ENCODE measurements at places on chromosomes 6 and 20.

DNA sequence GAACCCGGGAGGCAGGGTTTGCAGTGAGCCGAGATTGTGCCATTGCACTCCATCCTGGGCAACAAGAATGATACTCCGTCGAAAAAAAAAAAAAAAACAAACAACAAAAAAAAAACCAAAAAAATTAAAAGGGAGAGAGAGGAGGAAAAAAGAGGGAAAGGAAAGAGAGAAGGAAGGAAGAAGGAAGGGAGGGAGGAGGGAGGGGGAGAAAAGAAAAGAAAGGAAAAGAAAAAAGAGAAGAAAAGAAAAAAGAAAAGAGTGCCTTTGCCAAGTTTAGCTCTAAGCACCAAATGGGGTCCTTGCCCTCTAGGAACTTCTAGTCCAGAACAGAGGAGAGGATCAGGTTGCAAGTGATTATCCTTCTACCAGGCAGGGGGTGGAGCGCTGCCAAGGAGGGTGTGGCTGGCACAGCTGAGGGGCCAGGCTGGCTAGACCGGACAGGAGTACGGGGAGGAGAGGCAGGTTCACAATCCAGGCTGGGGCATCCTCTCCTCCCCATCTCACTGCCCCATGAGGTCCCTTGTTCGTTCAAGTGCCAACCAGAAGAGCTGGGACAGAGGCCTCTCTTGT, 19.1 kb downstream of the GNAS start:
- ATAC-seq = no peak

DNA sequence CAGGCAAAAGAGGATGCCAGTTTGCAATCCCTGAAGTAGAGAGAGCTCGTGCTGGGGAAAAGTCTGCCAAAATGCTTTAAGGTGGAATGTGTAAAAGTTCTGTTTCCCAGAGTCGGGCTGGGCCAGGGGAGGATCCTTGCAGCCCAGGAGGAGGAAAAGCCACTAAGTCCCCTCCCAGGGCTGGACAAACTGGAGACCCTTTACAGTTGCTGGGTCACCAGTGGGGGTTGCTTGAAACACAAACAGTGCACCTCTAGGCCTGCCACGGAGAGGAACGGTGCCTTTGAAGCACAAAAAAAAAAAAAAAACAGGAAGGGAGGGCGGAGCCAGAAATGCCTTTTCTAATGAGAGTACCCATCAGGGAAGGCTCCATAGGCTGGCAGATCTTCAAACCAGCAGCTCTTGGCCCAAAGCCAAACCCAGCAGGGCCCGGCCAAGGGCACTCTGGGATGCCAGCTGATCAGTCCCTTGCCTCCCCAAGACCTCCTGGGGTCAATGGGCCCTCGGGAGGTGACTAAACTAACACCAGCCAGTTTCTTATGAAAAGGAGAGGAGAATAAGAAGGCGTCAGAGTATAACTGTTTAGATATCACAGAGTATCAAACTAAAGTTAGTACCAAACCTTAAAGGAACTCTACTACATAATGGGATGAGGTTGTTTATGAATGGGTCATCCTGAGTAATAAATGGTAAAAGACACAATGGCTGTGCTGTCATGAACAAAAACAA, 23.7 kb downstream of the HLA-A start:
- peak; percentile 36 for ATAC-seq

GRCh38 chr6:38159596-38159995, 340.1 kb downstream of the ZFAND3 start:
- no peak for ATAC-seq

- no peak for ATAC-seq
These were observed 13.8 kb downstream of the SYTL3 start for GRCh38 chr6:158663625-158664165.

- ATAC-seq = peak; percentile 57
These were observed 55.0 kb downstream of the TRIM38 start for GRCh38 chr6:26017632-26017966.

DNA sequence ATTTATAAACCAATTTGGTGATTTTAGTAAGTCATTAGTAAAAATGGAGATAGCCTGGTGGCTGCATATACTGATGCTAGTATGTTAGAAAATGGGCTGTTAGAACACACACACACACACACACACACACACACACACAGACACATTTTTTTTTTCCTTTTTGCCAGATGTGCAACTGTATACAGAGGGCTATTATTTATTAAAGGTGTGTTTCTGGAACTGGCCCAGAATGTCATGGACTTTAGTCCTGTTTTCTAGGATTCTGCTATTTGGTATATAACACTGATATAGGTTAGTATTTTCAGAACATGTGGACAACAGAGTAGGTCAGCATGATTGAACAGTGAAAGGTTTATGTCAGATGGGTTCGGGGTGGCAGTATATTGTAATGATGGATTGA, 12.4 kb downstream of the MYO6 start:
- ATAC-seq = no peak

DNA sequence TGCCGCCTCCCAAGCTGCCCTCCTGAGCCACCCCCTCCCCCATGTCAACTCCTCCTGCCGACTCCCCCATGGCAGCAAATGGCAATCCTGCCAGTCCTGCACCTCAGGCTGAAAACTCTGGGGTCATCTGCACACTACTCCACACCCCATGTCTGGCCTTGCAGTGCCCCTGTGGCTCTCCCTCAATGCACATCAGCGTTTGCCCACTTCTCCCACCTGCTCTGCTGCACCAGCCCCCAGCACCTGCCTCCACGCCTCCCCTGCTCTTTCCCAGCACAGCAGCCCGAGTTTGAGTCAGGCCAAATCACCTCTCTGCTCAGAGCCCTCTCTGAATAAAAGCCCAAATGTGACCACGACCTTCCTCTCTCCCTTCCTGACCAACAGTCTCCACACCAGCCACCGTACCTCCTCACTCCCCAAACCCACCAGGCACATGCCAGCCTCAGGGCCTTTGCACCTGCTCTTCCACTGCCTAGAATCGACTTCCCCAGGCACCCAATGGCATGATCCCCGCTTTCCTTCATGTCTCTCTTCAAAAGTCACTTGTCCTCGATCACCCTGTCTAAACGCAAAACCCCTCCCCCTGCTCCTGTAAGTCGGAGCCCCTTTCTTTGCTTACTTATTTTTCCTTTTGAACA, 4.3 kb downstream of the PXDC1 start:
- no peak for ATAC-seq

- ATAC-seq = no peak
These were observed 116.3 kb upstream of the TAB2 start for GRCh38 chr6:149201068-149201655.

DNA sequence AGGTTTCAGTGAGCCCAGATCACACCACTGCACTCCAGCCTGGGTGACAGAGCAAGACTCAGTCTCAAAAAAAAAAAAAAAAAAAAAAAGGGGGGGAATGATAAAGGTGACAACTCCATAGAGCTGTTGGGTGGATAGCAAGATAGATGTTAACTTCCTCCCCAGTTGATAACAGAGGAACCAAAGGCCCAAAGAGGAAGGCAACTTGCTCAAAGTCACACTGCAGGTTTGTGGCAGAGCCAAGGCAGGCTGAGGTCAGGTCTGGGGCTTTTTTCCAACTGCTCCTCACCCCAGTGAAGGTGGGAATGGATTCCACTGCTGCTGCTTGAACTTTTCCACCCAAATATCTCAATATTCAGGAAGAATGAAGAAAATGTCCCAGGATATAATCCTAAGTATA, 26.7 kb downstream of the HCK start:
- ATAC-seq = no peak

Measured in activated CD4-positive, CD25-positive, alpha-beta regulatory T cell treated with anti-CD3 and anti-CD28 coated beads, Interleukin-2, amount 50 U/mL, for 24 hours (primary cell).